ENCODE measurements at places on chromosomes 1 and 21.

- no peak for DNase-seq
These were observed 54.2 kb upstream of the TNR start for GRCh38 chr1:175797576-175797975.

DNA sequence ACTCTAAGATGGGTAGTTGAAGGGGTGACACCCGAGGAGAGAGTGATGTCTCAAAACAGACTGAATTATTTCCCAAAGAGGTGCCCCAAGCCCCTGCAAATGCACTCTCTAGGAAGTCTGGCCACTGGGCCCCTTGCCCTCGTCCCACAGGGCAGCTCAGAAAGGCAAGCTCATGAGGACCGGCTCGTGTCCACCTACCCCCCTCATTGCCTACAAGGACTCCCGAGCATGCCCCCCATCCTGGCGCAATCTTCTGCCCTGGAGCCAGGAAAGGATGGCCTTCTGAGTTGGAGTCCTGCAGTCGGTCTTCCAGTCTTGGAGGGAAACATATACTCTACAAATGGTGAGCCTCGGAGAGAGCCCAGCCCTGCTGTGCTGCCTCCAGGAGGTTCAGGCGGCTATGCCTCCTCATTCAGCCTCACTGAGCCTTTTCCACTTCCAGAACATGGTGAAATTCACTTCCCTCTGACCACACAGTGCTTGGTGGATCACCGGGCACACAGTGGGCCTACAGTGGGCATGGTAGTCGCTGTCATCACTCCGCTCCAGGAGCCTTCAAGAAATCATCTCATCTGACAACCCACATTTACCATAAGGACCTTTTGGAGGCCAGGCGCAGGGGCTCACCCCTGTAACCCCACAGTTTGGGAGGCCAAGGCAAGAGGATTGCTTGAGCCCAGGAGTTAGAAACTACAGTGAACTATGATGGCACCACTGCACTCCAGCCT, 5.8 kb upstream of the WNT3A start:
- no peak for DNase-seq

DNA sequence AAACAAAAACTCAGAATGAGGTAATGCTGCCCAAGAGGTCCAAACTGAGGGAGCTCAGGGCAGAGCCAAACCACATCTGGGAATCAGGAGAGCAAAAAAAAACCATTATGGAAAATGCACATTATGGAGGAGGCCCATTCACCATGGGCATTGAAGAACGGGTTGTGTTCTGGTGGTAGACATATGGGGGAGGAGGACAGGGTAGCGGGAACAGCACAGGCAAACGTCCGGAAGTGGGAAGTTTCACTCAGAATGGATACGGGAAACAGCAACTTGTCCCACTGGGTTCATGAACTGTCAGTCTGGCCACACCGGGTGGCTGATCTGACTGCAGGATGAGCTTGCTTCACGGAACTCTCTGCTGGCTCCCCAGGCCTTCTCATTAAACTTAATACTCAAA, 139.7 kb downstream of the RRAGC start:
- no peak for DNase-seq

DNA sequence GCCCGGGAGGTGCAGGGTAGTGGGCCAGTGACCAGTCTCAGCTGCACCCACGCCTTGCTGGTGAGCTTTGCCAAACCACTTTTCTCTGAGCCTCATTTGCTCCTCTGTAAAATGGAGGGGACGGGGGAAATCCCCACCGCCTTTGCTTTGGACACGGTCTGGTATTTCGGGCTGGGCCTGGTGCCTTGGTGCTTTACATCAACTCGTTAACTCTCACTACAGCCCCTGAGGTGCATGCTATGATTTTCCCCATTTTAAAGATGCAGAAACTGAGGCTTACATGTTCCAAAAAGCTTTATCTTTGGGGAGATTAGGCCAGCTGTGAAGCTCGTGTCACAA, 116.1 kb upstream of the RUNX3 start:
- DNase-seq: no peak

GRCh38 chr1:201889090-201889968, 631 bp downstream of the SHISA4 start:
- DNase-seq: peak; percentile 59

DNA sequence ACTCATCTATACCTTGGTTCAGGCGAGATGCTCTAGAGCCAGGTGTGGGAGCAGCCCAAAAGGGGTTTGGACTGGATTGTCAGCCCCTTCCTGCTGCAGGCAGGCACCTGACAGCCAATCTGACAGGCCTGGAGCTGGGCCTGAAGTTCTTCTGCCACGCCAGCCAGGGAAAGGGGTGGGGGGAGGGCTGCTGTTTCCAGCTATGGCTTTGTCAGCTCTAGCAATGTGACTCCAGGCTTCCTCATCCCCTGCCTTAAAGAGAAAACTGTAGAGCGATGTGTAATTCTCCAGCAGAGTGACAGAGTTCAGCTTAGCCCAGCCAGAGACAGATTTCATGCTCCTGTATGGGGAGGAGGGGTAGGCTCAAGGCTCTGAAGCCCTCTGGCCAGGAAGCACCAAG, 30.3 kb downstream of the WNT4 start:
- no peak for DNase-seq

- no peak for DNase-seq
These were observed 20.2 kb upstream of the WNT4 start for GRCh38 chr1:22163137-22163536.

All from ecto neural progenitor cell (in vitro differentiated cells).